RWPE1 (cell line): ENCODE measurements at places on chromosomes 16 and 17.

GRCh38 chr16:2865651-2866050, 7.7 kb upstream of the PRSS22 start:
- DNase-seq, result no peak

DNA sequence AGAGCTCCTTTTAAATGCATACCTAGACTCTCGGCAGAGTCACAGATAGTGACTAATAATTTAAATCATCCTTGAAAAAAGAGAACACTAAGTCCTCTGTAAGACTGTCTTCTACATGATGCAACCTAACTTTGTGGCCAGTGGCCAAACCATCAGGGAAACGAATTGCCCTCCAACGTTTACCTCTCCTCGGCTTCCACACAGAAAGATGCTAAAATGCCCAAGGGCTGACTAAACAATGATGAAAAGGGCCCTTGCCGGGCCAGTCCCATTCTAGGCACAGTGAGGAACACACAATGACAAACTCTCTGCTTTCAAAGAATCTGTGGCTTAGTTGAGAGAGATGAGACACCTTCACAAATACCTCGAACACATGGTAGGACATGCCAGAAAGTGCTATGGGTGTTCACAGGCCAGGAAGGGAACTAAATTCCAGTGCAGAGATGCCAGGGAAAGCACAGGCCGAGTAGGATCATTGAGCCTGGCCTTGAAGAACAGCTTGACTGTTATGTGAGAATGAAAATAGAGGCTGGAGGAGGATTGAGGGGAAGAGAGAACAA, 35.3 kb upstream of the PITPNM3 start:
- peak; percentile 44 for DNase-seq

GRCh38 chr16:30406795-30407101, 658 bp upstream of the ZNF771 start:
- no peak for DNase-seq

DNA sequence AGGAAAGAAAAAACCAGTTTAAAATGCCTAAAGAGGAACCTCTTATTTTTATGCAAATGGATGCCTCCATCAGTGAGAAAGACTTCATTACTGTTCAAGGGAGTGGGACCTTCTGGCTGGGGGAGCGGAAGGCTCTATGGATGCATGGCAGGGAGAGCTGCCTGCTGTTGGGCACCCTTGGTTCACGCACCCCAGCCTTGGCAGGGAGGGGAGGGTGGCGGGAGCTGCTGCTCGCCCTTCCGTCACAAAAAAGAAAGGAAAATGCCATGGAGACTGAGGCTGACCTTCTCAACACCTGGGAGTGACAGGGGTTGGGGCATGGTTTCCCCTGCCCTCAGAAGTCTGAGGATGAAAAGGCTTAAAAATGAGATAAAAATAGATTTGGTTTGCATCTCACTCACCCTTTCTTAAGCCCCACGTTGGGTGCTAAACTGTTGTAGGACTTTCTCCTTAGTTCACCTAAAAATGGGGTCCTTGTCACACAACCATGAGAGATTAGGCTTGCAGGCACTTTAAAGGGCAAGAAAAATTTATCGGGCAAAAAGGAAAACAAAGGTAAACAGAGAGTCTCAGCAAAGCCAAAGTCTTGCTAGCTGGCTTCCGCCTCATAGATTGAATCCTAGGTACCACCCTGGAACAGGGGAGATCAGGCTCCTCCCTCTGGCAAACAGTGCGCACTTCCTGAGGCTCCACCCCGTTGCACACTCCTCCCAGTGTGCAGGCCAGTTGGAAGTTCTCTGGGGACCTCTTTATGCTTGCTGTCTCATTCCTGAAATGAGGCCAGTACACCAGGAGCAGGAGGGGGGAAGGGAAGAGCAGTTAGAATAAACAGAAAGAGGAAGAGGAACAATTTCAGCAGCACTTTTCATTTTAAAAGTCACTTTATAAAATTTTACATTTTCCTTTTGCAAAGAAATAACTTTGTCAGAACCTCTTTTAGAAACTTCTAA, 31.6 kb downstream of the PHKB start:
- DNase-seq, result no peak
